ENCODE measurements at places on chromosomes 7 and 10.

- no peak for DNase-seq
Measured at GRCh38 chr7:79968077-79968648, 166.5 kb upstream of the GNAI1 start.

DNA sequence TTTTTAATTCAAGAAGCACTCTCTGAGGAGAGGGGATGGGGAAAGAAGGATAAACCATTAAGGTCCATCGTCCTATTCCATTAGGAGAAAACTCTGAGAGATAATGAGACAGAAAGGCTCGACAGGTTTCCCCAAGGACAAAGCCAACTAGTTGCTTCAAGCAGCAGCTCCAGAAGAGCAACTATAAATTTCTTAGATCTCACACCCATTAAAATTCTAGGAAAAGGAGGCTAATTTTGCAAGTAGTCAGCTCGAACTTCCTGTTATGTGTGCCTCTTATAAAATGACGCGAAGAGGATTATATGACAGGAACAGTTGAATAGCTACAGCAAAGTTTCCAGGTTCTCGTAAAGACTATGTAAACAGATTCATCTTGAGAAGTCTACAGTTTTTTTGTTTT, 52.0 kb upstream of the ST8SIA6 start:
- DNase-seq, result no peak

DNA sequence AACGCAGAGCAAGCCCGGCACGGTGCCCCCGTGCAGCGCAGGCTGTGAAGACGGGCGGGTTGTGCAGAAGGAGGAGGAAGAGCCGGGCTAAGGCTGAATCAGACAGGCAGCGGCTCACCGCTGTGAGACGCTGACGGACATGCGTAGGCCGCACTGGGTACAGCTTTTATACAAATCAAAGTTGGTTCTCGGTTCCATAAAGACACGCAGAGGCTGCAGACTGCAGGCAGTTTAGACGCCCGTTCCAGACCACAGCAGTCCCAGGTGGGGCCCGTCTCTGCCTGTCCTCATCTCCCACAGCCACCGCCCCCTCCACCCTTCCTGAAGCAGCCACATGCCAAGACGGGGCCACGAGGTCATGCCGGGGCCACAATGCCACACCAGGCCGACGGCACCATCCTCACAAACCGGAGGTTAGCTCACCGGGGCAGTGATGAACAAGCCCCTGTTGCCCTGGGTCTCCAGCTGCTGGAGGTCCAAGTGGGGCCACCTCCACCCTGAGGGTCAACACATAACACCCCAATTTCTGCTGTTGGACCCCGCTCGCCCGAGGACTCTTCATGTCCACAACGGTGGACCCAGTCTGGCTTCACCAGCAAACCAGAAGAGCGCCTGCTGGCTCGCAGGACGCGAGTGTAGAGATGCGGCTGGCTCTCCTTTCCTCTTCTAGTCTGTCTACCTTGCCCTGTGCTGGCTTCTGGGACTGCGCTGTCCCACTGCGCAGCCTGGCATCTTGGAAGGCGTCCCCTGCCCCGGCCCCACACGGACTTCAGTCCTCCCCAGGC, 227.2 kb downstream of the ELFN1 start:
- no peak for DNase-seq

DNA sequence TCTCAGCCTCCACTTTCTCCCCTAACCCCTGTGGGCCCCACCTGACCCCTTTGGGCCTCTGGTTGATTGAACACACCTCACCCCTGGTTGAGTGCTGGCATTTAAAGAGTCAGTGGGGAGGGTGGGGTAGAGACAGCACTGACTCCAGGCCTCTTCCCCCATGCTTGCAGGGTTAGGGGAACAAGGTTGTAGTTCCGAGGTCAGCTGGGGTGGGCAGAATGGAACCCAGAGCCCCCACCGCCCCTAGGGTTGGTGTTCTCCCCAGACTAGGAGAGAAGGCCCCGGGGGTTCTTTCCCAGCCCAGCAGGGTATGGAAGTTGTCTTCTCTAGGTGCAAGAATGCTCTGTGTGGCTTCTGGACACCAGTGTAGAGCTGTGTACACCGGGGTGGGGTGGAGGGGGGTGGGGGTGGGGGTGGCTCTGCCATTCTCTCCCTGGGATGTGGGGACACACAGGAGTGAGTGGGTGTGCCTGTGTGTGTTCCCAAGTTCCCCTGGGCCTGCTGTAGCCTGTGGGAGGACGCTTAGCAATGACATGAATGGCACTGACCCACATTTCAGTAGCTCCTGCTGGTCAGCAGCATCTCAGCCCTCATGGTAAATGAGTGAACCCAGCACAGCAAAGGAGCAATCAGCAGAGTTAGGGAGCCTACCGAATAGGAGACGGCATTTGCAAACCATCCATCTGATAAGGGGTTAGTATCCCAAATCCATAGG, 33.6 kb downstream of the PRF1 start:
- DNase-seq, result no peak

- no peak for DNase-seq
Measured at GRCh38 chr10:27747096-27747451, 1.5 kb upstream of the MKX start.

DNA sequence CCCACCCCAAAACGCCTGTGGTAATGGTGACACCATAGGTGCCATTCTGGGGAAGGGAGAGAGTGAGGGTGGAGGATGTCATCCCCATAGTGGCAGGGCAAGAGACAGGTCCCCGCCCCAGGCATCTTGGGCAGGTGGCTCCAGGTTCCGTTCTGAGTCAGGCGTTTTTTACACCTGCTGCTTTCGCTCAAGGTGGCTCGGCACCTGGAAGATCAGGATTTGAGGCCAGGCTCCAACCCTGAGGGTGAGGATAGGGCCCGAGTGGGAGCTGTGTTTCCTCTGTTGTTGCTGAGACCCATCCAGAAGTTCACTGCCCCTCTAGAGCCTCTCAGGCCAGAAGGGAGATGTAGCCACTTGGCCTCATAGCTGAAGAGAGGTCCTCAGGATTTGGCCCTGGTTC, 36.6 kb upstream of the DUSP5 start:
- no peak for DNase-seq

DNA sequence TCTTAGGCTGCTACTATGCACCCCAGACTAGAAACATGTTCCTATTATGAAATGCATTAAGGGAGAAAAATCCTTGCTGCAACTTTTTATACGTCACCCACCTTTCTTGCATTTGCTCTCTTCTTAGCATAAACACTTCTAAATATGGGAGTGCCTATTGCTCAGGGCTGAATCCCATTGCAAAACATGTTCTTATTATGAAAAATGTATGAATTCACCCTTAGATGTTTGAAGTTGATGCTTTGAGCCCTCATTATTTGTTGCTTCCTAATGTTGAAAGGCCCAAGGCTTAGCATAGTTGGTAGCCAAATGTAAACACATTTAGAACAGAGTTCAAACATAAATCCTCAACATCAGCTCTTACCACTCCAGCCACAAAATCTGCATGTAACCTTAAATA, 52.8 kb downstream of the BMPER start:
- DNase-seq, result no peak

DNA sequence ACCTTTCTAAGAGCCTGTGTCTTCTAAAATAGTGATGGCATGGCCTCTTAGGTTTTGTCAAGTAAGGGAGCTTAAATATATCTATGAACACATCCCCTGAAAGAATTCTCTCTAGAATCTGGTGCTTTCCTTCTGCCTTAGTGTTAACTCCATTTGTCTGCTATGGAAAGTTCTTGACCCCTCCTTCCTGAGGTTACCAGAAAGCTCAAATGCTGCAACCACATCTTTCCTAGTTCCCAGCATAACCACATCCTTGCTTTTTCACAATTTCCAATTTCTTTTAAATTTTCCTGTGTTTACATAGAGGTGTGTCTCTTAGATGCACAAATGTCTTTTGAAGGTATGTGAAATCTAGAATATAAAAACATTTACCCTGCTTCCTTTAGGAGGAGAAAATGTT, 16.4 kb upstream of the GSDME start:
- no peak for DNase-seq

- DNase-seq, result no peak
Measured at GRCh38 chr7:134405299-134405698, 53.6 kb downstream of the AKR1B1 start.

DNA sequence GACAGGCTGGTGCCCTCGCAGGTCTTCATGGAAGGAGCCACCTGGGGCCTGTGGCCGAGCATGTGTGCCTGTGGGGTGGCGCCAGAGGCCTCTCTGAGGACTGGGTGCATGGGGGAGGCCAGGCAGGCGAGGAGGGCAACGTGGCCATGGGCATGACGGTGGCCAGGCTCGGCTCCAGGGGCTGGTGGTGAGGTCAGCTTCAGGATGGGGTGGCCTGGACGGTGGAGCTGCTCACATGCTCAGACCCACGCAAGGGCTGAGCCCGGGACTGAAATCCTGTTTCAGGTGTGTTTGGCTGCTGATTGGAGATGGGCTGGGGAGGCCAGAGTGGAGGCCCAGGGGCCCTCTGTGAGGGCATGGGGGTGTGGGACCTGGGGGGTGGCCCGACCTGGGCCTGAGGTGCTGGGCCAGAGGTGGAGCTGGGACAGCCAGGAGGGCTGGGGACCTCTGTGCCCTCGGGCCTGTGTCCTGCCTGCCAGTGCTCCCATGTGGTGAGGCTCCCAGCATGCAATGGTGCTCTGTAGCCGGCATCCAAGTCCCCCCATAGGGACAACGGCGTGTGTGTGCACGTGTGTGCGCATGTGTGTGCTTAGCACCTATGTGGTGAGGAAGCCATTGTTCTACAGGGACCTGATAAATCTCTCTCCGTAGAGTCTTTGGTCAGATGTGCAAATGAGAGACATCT, 71.1 kb downstream of the INPP5A start:
- DNase-seq, result no peak

- no peak for DNase-seq
Measured at GRCh38 chr10:12700557-12700874, 301.0 kb downstream of the CCDC3 start.

GRCh38 chr7:4633012-4633411, 49.1 kb upstream of the FOXK1 start:
- peak; percentile 63 for DNase-seq

- DNase-seq, result no peak
Measured at GRCh38 chr7:107322015-107322414, 147.8 kb upstream of the GPR22 start.

DNA sequence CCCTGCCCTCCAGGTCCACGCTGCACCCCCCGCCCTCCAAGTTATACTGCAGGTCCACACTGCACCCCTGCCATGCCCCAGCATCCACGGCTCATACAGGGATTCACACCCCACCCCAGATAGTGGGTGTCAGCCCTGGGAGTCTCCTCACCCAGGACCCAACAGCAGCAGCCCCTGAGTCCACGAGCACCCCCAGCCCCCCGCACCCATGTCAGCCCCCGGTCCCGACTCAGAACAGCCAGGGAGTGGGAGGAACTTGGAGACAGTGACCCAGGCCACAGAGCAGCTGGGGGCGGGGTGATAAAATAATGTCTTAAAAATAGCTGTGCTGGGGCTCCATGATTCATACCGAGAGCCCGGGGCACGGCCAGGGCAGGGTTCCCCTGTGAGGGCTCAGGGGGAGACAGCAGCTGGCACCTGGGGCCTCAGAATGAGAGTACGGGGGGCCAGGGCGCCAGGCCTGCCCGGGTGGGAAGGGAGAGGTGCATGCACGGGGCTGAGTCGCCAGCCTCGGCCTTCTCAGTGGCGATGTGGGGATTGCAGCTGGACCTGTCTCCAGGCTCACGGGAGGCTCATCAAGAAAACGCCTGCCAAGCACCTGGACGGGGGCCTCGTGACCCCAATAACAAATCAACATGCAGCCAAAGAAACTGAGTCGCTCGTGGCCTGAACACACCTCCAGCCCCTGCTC, 29.8 kb downstream of the ADAP1 start:
- DNase-seq, result no peak

DNA sequence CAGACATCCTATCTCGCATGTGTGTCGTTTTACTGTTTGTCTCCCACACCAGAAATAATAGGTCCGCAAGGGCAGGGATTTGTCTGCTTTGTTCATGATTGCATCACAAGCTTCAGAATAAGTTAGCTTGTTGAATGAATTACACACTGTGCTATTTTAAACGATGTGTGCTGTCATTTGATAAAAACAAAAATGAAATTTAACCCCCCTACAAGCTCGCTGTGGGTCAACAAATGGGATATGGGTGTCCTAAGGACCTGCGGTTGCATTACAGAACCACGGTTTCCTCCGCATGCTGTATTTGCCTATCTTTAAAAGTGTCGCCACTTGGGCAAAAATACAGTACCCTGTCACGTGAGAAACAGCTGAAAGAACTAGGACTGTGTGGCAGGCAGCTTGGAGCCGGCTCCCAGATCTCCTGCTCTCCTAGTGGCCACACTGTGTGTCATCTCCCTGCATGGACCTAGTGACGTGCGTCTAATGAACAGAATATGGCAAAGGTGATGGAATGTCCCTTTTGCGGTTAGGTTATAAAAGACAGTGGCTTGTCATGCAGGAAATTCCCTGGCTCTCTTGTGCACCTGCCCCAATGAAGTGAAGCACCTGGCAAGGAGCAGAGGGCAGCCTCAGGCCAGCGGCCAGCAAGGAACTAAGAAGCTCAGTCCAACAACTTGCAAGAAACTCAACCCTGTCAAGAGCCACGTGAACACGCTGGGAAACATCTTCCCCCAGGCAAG, 32.9 kb upstream of the CRYGN start:
- no peak for DNase-seq

DNA sequence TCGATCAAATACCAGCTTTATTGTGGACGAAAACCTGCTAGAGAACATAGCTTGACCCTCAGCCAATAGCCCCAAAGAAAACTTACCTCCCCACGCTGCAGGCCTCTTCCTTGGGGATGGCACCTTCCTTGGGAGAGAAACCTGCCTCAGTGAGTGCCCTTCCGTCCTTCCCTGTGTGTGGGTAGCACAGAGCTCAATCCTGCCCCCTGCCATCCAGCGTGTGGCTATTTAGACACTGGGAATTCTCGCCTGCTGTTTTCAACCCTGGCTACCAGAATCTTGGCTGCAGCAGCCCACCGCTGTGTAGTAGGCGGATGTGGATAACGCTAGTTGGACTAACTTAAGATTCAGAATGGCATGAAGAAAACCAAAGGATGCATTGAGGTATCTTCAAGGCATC, 238.2 kb downstream of the TEX36 start:
- no peak for DNase-seq

DNA sequence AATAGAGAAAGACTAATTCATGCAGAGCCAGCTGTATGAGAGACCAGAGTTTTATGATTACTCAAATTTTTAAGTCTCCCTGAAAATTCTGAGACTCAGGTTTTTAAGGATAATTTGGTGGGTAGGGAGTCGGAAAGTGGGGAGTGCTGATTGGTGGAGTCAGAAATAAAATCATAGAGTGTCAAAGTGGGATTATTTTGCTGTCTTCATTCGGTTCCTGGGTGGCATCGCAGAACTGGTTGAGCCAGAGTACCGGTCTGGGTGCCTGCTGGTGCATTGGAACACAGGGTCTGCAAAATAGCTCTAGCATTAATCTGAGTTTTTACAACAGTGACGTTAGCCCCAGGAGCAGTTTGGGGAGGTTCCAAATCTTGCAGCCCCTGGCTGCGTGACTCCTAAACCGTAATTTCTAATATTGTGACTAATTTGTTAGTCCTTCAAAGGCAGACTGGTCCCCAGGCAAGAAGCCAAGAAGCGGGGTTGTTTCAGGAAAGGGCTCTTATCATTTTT, 32.4 kb downstream of the GPRIN2 start:
- DNase-seq, result no peak

DNA sequence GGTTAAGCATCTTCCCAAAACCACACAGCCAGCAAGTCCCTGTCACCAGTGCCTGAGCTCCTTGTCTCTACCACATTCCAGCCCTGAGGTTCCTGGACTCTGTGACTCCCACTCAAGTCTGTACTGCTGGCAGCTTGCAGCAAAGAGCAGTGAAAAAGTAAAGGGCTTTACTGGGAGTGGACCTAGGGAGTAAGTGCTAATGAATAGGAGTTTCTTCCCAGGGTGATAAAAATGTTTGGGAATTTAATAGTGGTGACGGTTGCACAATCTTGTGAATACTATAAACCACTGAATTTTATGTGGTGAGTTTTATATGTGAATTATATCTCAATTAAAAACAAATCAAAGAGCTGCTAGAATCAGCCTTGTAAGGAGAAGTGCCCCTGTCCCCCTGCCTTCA, 22.6 kb downstream of the HSPA12A start:
- no peak for DNase-seq

Data from Panc1 (cell line).